ENCODE measurements at places on chromosomes 3 and 15. TPM values are rescaled to one million over a fixed set of nuclear protein-coding genes. Genes with fewer than 3 reads are reported as not detected.
A peak's percentile ranks its signal among the peaks of the same experiment; 100 is the strongest.

DNA sequence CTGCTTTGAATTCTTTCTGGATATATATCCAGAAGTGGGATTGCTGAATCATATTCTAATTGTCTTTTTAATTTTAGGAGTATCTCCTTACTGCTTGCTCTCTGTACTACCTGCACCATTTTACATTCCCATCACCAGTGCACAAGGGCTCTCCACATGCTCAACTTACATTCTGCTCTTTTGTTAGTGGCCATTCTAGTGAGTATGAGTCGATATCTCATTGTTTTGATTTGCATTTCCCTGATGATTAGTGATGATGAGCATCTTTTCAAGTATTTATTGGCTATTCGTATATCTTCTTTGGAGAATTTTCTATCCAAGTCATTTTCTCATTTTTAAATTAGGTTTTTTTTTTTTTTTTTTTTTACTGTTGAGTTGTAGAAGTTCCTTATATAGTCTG lies 29.5 kb downstream of the PFN2 start:
- no peak for DNase-seq

DNA sequence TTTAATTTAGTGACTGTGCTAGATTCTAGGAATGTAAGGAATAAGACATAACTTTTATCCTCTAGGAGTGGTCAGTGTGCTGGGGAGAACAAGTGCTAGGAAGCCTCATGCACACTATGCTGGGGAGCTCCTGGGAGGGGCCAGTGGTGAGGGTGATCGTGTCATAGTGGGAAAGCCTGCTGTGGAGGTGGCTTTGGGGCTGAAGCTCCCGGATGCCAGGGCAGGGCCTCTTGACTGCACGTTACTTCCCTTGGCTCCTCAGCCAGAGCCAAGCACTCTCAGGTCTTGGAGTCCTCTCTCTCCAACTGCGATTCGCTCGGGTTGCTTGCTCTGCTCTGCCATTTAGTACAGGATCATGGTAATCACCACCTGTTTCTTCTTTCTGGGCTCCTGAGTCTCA lies 33.6 kb downstream of the SQOR start:
- DNase-seq = no peak

- DNase-seq = peak; percentile 25
Measured at GRCh38 chr15:63043335-63044076, 959 bp downstream of the TPM1 start.

The KLF15 gene
- total RNA-seq = 3.3 TPM

The PP2D1 gene
- not detected for total RNA-seq

GRCh38 chr15:93943586-93943985 lies 287.8 kb upstream of the MCTP2 start:
- DNase-seq = peak; percentile 28

DNA sequence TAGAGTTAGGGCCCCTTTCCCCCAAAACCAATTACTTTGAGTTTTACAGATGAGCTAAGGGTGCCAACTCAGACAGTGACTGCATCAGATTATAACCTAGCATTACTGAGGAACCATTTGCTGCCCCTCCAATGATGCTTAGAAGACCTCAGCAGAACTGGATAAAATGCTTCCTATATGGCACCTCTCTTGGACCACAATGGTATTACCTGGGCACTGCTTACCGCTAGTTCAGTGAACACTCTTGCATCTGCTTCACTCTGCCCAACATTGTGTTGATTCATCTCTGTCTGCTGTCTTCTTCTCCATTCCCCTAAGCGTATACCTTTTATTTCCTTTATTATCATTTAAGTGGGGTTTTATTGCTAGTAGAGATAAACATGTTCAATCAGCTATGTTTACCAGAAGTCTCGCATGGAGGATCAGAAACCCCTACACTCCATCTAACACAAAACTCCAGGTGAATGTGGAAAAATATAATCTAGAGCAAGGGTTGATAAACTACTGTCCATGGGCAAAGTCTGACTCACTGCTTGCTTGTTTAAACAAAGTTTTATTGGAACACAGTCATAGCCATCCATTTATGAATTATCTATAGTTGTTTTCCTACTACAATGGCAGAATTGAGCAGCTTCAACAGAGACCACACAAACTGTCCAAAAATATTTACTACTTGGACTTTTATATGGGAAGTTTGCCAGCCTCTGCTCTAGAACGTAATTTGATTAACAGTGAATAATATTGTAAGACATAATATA lies 100.2 kb upstream of the PTX3 start:
- no peak for DNase-seq

The GALNT15 gene
- not detected for total RNA-seq

The PLSCR2 gene
- total RNA-seq = not detected

The CLN6 gene
- 62.2 TPM for total RNA-seq

The IL5RA gene
- total RNA-seq = not detected

The LRRC15 gene
- total RNA-seq = 0.08 TPM

- DNase-seq = no peak
Measured at GRCh38 chr3:10404876-10405275, 84.0 kb upstream of the SEC13 start.

The NANOGP8 gene
- not detected for total RNA-seq

The EPB42 gene
- total RNA-seq = not detected

- DNase-seq = peak; percentile 31
Measured at GRCh38 chr15:90871716-90872485, 3.5 kb downstream of the FURIN start.

GRCh38 chr15:99558571-99558970 lies 7.2 kb upstream of the MEF2A start:
- peak; percentile 29 for DNase-seq

The EXD1 gene
- total RNA-seq = not detected

DNA sequence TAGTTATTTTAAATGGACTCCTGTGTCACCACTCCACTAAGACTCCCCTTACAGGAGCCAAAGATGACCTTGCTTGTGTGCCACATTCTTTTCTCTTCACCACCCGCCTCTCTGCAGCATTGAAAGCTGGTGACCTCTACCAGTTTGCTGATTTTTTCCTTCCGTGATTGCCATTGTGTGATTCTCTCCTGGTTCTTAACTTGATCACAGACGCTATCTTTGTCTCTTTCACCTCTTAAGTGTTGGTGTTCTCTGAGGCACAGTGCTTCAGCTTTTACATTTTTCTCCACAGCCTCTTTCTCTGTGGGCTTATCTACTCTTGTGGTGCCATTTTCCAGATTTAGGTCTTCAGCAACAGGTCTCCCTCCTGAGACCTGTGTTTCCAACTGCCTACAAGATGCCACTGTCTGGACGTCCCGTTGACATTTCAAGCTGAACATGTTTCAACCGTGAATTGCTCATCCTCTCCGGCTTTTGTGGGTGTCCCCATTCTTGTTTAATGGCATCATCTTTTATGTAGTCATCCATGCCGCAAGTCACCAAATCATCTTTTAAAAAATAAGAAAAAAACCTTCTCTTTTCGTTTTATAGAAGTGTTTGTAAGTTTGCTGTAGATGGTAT lies 26.5 kb downstream of the IQGAP1 start:
- DNase-seq = no peak

The NR1D2 gene
- total RNA-seq = 43.2 TPM

DNA sequence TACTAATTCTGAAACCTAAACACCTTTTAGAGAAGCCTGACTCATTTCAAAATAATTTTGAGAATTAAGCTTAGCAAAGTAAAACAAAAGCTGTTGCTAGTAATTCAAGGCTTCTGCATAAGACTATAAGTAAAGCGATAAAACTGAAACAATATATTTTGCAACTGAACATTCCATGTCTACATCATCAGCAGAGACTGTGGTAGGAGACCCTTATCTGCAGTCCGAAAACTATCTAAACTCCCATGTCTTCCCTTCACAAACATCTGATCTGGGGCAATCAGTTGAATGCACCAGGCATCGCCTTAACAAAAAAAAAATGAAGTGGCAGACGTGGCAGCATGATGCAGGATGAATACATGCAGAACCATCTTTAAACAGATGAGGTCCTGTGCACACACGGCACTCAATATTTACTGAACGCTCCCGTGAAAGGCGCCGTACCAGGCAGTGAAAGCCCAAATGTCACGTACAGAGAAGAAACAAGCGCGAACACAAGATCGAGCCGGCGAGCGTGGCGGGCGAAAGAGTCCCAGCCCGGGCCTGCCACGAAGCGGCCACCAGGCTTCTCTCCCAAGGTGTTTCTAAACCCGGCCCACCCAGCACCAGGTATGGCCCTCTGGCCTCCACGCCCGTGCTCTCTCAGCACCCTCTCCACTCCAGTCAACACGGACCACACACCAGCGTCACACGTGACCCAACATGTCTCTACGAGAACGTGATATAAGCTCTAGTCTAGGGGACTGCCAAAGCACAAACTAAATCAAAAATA lies 63.0 kb downstream of the CHSY1 start:
- DNase-seq = peak; percentile 60

The ZNF197 gene
- 16.8 TPM for total RNA-seq

DNA sequence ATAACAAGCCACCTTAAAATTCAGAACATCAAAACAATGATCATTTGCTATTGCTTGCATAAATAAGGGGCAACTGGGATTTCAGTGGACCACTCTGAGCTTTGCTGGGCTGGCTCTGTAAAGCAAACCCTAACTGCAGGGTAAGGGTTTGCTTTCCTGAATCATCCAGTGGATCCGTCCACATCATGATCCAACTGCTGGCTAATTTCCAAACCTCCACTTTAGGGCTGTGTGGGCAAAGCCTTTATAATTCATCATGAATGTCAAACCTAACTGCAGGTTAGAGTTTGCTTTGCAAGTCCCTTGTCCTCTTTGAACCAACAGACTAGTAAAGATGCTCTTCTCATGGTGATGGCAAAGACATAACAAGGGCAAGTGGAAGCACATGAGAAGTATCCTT lies 76.1 kb downstream of the SYNPR start:
- DNase-seq = no peak

The ACTRT3 gene
- not detected for total RNA-seq

DNA sequence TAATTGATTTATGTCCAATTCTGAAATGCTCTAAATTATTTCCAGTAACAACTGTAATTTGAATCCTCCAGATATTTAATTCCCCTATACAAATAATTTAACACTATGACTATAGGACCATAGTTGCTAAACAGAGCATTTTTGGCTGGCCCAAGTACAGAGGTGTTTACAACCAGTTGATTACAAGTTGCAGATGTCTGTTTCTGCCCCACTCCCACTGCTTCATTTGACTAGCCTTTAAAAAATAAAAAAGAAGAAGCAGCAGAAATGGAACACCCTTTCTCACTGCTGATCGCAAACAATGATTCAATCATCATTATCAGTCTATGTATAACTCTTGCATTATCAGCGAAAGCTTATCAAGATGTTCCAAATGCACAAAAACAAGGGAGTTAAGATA lies 54.6 kb downstream of the SENP7 start:
- no peak for DNase-seq

DNA sequence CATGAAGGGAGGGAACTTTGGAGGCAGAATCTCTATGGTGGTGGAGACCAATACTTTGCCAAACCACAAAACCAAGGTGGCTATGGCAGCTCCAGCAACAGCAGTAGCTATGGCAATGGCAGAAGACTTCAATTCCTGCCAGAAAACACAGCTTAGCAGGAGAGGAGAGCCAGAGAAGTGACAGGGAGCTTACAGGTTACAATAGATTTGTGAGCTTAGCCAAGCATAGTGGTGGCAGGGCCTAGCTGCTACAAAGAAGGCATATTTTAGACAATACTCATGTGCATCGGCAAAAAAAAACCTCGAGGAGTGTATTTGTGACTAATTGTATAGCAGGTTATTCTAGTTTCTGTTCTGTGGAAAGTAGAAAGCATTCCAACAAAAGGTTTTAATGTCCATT lies 6.4 kb upstream of the CSTA start:
- DNase-seq = no peak

The LCMT2 gene
- total RNA-seq = 17.4 TPM

DNA sequence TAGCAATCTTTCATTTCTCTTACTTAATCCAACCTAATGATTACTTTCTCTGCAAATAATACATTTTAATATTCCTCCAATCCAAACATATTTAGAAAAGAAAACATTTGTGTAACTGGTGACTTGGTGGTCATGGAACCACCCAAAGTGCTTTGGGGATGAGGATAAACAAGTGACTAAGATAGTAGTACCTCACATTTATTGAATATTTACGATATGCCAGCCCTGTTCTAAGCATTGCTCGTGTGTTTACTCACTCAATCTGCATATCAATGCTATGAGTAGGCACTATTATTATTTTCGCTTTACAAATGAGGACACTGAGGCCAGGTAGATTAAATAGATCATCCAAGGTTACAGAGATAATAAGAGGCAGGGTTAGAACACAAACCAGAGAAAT lies 189.5 kb downstream of the SHOX2 start:
- no peak for DNase-seq

DNA sequence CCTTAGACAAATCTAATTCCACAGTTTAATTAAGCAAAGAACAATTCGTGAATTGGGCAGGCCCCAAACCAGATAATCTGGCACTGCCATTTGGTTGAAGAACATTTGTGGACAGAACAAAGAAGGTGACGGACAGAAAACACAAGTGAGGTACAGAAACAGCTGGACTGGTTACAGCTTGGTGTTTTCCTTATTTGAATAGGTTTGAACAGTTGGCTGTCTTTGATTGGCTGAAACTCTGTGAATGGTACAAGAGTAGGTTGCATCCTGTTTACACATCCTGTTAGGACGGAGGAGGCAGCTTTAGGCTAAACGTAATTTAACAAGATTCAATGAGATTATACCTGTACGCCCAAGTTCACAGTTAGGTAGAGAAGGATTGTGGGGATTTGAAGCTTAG lies 114.4 kb downstream of the LPP start:
- DNase-seq = no peak

The GRM7 gene
- total RNA-seq = not detected

DNA sequence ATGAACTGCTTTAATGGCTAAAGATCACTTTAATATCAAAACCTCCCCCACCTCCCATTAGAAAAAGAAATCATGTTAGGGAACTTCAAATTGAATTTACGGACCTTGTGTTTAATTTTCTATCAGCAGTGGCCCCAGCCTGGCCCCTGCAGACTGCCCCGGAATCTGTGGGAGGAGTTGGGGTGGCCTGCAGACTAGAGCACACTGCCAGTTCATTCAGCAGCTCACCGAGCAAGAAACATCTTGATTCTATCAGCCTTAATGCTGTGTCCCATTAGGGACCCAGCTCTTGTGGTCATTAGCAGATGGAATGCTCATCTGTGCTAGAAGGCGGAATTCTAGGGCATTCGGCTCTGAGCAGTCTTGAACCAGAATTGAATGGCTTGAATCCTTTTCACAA lies 54.2 kb downstream of the FLNB start:
- DNase-seq = no peak

All from SJCRH30 (cell line).